ENCODE measurements at places on chromosomes 3 and 15. TPM values are rescaled to one million over a fixed set of nuclear protein-coding genes. Genes with fewer than 3 reads are reported as not detected.

HAPLN3 gene
- total RNA-seq = 49.1 TPM

DNA sequence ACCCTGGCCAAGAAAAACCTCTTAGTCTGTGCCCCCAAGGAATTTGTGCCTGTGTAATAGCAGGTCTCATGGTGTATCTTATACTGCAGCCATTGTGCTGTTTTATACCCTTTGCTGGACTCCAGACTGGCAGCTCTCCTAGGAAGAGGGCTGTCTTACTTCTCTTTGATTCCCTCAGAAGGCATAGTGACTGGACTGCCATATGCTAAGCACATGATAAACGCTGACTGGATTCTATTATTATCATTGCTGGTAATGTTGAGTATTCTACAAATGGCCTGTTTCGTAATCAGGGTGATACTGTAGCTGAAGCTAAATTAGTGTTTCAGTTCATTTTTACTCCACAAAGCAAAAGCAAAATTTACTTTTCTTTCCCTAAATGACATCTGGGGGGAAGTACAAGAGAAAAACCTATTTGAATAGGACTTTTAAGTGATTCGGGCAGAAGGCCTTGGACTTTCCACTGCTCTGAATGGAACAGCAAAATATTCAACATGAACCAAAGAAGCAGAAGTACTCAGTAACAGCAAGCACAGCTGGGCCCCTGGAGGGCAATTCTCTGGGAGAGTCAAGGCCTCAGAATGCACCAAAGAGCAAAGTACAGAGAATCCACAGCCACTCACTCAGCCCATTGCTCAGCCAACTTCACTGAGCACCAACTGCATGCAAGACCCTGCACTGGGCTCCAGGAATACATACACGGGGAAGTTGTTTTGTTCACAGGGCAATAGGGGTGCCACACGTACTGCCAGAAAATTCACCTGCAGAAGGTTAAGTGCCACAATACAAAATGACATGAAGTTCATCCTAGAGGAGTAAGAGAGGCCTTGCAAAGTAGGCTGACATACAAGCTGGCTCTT, 7.9 kb upstream of the BCL2A1 start:
- no peak for DNase-seq
- H3K4me3 ChIP-seq = no peak overlapping the region
- peaks cover 21% of the 10 kb centered on the region for H3K4me1 ChIP-seq
- no peaks in the 10 kb centered on the region for H3K36me3 ChIP-seq

DNA sequence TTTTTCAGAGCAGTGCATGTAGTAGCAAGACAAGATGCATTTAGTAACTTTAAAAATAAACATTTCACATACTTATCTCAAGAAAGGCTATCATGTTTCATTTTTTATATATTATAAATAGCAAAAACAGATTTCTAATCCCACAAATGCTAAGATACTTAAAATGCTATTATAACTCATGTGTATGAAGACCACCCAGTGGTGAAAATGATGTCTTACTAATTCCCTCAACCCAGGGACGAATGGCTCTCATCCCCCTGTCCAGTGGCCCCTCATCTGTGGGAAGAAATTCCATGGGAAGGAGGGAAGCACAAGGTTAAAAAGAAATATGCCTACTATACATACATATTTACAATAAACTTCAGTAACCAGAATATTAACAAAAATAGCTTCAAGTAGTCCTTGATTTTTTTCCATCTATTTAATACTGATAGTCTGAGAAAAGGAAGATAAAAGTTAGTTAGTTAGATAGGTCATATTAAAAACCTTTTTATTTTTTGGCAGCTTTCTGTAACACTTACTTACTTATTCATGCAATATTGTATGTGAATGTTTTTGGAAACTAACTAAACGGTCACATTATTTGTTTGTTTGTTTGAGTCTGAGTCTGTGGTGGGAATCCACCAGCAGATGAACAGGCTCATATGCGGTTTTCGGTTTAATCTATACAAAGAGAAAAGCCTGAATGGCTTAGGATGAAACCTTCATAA, 14.8 kb downstream of the NR2E3 start:
- no peaks in the 10 kb centered on the region for H3K4me1 ChIP-seq
- peaks cover 45% of the 10 kb centered on the region for H3K36me3 ChIP-seq
- H3K27ac ChIP-seq = no peak overlapping the region
- no peaks in the 10 kb centered on the region for H3K27me3 ChIP-seq
- DNase-seq = no peak

DNA sequence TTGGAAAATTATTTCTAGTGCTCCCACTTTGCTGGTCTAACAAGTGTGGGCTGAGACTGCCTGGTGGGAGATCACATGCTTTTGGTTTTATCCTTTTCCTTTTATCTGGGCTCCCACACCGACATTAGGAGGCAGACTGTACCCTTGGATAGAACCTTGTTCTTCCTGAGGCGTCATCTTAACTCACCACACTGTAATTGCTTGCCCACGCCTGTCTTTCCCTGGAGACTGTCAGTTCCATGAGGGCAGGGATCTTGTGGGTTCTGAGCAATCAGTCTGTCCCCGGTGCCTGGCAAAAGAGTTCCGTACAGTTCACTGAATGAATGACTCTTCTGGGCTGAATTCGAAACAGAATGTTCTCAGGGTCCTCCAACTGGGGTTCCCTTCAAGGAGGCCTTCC, 124.6 kb upstream of the ABHD17C start:
- H3K4me1 ChIP-seq = peaks cover 10% of the 10 kb centered on the region
- no peak overlapping the region for H3K27ac ChIP-seq
- peaks cover 18% of the 10 kb centered on the region for H3K27me3 ChIP-seq
- no peak for DNase-seq

DNA sequence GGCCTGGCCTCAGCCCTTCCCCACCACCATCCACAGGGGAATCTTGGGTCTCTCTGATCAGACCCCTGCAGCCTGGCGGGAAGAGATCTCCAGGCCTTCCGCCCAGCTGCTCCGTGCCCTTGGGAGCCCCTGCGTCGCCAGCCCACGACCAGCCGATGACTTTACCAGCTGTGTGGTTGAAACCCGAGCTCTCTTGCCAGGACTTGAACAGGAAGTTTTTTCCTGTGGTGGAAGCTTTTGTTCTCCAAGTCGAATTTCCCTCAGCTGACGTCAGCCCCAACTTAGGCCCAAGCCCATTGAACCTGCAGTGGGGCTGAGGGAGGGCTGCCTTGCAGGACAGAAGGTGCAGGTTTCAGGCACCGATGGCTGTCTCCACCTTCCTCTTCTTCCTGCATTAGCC, 51.7 kb upstream of the SMAD3 start:
- DNase-seq = no peak
- H3K4me3 ChIP-seq = no peak overlapping the region
- H3K36me3 ChIP-seq = no peaks in the 10 kb centered on the region
- H3K4me1 ChIP-seq = peaks cover 19% of the 10 kb centered on the region

- no peak for DNase-seq
- no peak overlapping the region for H3K4me3 ChIP-seq
- no peaks in the 10 kb centered on the region for H3K36me3 ChIP-seq
- H3K27me3 ChIP-seq = peaks cover 21% of the 10 kb centered on the region
These were observed 86.9 kb downstream of the CRYGS start for GRCh38 chr3:186457236-186457635.

Measured in activated CD8-positive, alpha-beta memory T cell treated with anti-CD3 and anti-CD28 coated beads, Interleukin-2, amount 10 ng/mL, durations not matched to agents 7 days and 5 days (primary cell).